NCI-H1930 (cell line): ENCODE measurements at places on chromosomes 6 and 20.
A peak's percentile ranks its signal among the peaks of the same experiment; 100 is the strongest.

DNA sequence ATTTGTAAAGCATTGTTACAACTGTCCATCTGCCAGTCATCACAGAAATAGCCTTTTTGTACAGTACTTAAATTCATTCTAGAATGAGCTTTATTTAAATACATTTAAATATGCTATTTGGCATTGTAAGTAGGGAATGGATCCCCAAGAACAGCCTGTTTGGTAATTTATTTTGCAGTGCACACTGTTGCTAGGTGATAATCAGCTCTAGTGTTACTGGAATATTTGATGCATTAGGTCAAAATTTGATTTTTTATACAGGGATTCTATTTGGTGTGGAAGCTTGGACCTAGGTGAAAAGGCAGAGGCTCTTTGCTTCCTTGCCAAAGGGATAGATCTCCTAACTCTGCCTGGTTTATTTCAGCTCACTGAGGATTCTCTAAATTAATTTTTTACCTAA is 593.7 kb downstream of the EPM2A start:
- no peak for DNase-seq

- no peak for DNase-seq
These were observed 71.3 kb upstream of the SLC2A12 start for GRCh38 chr6:134123666-134124208.

GRCh38 chr6:8113131-8113654 is 10.8 kb upstream of the EEF1E1 start:
- DNase-seq: no peak

GRCh38 chr6:154382740-154383139 is 26.1 kb upstream of the IPCEF1 start:
- no peak for DNase-seq

GRCh38 chr20:29409833-29410805 is 1847.3 kb upstream of the DEFB115 start:
- no peak for DNase-seq

DNA sequence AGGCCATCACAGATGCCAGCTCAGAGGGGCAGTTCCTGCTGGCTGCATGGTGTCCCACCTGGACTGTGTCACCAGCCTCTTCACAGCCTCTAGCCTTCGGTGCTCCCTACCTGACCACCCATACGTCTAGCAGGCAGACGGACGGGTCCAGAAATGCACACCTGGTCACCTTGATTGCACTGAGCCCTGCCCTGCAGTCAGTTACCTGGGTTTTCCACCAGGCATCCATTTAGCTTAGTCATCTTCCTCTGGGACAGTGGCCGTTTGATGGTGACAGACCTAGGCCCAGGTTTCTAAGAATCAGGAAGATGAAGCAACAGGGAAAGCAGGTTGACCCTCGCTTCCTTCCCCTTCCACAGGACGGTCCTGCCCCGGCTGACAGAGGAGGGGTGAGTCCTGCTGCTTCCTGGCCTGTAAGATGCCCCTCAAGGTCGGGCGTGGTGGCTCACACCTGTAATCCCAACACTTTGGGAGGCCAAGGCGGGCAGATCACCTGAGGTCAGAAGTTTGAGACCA is 9.8 kb upstream of the BPI start:
- DNase-seq: no peak

GRCh38 chr6:13586603-13587542 is 12.5 kb downstream of the SIRT5 start:
- DNase-seq: no peak

DNA sequence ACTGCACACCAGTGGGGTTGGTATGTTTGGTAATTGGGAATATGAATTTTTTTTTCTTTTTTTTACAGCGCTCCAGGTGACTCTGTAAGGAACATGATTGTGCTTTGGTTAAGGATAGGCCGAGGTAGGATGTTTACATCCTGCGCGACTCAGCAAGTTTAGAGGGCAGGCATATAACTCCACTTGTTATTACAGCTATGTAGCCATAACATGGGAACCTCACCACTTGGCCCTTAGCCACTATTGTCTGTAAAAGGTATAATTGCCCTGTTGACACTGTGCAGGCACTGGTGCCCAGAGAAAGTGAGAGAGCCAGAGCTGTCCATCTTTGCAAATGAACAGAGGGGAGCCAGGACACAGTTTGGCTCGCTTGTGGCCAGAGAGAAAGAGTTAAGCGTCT is 172.9 kb downstream of the MCHR2 start:
- no peak for DNase-seq

GRCh38 chr6:63572044-63572746 is at the start of the genes LOC128125822 and PTP4A1:
LOC128125822 (plus strand) TSS chr6:63572480.
PTP4A1 (plus strand) TSS chr6:63572480; CDS start chr6:63576881, 4,401 bp downstream.
- DNase-seq: peak; percentile 96

DNA sequence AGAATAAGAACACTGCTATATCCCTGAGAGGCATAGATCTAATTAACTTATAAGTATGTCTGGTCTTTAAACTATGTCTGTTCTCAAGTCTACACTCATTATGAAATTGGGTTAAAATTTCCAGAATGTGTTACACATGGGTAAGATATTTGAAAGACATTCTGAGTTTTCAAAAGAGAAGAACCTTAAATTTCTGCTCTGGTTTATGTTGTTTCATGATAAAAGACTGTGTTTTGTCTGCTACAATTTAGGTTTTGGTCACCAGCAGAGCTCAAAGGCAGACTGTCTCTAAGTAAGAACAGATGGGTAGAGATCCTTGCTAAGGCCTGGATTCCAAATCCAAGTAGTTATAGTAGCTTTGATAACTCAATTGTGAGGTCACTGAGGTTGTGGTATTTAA is 6.0 kb downstream of the STMND1 start:
- DNase-seq: no peak

GRCh38 chr20:44071526-44072111 is 115.4 kb downstream of the JPH2 start:
- DNase-seq: no peak

DNA sequence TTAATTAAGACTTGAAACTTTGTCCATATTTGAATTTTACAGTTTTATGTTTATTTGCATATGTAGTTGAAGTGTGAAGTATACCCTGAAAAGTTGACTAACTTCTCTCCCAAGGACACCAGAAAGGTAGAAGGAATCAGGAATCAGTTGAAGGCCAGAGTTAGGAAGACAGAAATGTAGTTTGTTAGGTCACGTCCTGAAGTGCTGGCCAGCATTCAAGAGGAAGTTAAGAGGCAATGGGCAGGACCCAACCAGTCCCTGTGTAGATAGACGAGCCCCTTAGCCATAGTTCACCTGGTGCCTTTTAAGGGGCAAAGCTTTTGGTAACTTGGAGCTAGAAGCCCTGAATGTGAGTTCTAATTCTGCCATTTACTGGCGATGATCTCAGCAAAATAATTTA is 250.4 kb upstream of the KCNQ5 start:
- DNase-seq: no peak

DNA sequence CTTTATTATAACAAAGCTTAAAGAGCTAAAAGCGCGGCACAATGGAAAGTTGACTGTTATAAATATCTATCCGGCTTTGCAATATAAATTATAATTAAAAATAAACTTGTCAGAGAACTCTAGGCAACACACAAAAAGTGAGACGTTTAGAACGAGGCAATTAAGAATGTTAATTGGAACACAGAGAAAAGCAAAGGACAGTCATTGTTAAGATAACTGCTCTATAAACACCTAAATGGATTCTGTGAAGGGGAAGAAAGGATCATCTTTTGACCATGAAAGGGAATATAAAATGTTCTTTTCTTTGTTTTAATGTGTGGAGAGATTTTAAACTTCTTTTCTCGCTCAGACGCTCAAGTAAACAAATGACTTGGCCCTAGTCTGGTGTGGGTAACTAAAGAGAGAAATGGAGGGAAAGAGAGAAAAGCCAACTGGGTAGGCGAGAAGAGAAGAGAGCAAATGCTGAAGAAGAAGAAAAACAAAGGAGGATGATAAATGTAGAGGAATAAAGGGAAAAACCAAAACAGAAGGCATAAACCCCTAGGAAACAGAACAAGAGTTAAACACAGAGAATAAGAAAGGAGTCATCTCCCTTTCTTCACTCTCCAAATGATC is 9.3 kb upstream of the SALL4 start:
- DNase-seq: no peak

GRCh38 chr20:61696181-61696735 is 369.4 kb downstream of the TAF4 start:
- no peak for DNase-seq

DNA sequence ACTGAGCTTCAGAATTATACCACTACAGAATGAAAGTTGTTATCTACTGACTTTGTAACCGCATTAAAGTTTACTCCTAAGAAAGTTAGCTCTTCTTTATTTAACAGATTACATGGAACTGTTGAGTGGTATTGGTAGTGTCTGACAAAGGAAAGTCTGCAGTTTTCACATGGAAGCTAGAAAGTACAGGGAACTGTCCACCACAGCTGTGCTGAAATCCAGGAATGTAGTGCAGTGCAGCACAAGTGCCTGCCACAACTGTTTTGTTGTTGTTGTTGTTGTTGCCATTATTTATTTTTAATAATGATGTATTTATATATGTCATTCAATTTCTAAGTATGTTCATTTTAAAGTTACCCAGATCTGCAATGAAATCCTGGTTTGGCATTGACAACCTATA is 464.9 kb downstream of the TBC1D32 start:
- no peak for DNase-seq

GRCh38 chr20:16205507-16205906 is 367.7 kb downstream of the KIF16B start:
- no peak for DNase-seq

DNA sequence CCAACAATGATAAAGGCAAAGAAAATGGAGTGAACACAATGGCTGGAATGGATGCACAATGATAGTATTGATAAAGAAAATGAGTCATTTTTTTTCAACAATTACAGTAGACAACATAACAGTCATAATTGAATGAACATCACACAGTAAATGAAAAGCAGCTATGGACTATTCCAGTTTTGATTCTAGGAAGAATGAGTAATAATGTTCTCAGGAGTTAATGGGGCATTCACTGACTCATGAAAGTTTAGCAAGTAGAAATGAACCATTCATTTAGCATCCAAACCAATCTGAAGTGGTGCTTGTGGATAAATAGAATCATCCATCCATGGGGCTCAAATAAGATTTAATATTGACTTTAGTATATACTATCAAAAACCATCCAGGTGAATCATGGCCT is 1029.5 kb upstream of the GJE1 start:
- peak; percentile 51 for DNase-seq

DNA sequence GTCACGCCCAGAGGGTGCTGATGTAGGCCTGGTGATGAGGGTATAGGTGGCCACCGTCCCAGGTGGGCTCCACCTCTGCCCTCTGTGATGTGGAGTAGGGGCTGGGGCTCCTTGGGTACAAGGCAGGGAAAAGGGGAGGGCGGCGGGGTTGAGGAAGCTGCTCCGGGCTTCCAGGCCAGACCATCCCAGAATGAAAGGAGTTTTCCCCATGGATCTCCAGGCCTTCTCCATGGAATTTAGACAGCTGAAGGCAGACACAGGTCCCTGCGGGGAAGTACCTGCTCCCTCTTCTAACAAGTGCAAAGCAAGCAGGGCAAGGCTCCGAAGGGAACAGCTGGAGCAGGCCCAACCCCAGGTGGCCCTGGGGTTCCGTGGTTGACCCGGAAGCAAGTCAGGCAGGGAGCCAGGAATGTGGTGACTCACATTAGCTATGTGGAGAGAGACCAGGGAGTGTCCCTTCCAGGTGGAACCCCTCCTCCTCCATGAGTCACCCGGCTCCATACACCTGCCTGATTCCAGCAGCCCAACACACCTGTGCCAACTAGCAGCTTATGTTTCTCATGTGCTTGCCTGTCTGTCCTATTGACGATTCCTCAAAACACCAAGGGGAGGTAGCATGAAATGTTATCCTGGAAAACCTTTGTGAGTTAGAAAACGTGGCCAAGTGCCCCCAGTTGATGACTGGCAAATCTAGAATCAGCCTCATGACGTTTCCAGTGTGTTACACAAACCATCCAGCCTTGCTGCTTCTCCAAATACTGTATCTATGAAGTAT is 59.7 kb upstream of the SNX9 start:
- no peak for DNase-seq

DNA sequence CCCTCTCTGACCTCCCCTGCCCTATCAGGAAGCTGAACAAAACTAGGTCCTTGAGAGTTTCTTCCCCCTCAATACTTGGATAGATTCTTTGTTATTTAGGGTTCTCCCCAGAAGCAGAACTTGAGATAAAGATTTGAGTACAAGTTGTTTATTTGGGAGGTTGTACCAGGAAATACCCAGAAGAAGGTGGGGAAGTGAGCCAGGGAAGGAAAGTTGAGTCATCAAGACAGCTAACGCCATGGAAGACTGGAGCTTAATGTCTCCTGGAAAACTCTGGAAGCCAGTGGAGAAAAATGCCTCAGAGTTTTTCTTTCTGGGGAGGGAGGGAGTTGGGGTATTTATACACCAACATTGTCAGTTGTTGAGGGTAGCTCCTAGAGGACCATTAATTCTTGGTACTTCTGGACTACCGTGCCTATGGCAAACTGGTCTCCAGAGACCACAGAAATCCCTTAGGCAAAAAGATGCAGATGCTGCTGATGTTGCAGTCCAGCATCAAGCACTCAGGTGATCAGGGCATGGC is 102.6 kb upstream of the ZFP64 start:
- DNase-seq: no peak
